ENCODE measurements at places on chromosomes 6 and 20.
A peak's percentile ranks its signal among the peaks of the same experiment; 100 is the strongest.

GRCh38 chr6:3825851-3826581 lies 23.2 kb upstream of the FAM50B start:
- peak; percentile 96 for DNase-seq

DNA sequence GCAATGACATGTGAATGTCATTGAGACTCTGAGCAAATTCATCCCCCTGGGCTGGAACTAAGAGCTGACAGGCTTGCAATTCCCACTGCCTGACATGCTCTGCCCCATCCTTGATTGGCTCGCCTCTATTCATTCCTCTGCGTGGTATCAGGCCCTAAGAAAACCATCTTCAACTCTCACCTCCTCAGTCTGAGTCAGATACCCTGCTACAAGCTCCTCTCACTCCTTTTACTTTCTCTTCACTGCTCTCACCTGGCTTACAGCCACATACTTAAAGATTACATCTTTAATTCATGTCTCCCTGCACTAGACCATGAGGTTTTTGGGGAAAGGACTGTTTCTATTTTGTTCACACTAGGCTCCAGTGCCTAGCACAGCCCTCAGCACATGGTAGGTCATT lies 131.6 kb downstream of the KIF6 start:
- DNase-seq = no peak

GRCh38 chr6:31216208-31216898 lies 45.9 kb upstream of the POU5F1 start:
- DNase-seq = no peak

GRCh38 chr20:43969028-43969447 lies 54.4 kb downstream of the TOX2 start:
- DNase-seq = no peak

- no peak for DNase-seq
These were observed 14.9 kb downstream of the MAN1A1 start for GRCh38 chr6:119334535-119335264.

DNA sequence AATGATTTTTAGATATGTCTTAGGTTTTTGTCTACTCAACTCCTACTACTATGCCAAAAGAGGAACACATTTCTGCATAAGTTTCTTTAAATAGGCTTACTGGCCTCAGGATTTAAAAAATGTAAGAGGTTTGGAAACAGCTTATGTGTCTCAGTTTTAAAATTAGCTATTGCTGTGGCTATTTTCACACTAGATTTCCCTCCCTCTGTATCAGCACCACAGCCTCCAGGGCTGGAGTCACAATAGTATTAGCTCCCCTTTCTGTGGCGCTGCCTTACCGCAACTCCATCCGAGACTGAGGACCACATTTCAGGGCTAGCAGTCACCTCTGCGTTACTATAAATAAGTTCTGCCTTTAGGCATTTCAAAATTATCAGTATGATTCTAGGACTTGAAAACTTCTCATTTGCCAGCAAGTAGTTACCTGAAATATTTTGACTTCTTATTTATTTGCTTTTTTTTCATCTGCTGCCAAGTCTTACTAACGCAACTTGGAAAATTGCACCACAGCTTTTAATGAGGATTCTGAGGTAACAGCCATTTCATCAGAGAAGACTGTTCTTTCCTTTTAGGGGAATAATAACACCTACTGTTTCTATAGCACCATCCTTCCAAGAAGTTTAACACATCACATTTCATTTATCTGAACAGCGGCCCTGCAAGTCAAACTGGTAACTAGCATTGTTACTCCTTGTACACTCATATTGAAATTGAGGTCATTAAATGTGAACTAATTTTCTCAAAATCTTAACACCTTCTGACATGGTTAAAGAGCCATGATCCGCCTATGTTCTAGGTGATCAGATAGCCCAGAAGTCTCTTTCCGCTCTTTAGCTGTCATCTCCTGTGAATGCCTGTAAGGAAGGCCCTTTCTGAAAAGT lies 105.9 kb downstream of the GJA10 start:
- no peak for DNase-seq

DNA sequence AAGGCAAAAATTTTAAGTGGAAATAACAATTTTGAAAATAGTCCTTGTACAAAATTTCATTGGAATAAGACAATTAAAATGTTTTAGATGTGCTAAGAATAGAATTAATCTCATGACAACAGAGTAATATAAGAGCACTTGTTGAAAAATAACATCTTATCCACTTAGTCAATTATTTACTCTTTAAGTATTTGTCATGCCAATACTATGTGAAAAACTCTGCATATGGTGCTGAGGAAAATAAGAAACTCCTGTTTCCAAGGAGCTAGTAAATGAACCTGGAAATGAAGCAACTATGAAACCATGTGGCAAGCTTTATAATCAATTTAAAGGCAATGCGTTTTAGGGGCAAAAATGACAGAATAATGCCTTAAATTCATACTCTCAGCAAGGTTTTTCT lies 42.7 kb upstream of the HCRTR2 start:
- no peak for DNase-seq

DNA sequence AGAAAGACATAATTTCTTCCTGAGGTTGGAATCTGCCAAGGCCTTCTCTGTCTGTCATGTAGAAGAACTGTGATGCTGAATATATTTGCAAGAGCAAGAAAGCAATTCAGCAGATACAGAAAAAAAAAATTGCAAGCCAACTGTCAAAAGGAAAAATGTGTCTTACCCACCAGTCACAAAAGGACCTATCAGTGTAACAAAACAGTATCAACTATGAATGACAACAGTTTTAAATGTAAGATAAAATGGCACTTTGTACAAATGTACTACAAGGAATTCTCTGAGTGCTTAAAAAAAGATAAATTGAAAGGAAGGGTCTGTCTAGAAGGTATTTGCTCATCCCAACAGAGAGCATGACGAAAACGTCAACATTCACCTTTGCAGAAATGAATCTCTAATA lies 185.3 kb upstream of the TFAP2D start:
- no peak for DNase-seq

DNA sequence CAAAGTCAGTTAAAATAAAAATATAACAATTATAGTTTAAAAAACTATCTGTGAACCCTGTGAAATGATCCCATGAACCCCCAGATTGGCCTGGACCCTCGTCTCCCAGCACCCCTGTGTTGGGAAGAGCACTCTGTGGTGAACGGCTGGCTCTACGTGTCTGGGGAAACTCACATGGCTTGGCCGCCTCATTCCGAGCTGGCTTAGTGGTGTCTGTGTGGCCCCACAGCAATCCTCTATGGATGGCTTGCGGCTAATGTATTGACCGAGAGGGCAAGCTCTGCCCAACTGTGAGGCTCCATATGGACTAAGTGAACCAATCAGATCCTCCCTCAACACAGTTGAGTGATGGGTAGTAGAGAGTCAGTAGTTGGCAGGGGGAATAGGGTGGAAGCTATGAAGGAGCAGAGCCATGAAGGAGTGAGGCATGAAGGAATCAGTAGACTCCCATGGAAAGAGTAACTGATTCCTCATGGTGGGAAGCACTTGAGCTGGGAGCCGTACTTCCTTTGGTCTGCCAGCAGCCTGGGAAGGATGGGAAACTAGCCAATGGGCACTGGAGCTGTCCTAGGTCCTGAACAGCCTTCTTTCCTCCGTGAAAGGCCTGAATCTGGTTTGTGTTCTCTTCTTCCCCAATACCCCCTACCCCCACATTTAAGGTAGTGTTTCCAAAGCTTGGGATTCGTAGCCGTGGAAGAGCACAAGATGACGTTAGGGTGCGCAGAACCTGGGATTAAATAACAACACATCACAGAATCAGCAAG lies 21.6 kb upstream of the ZNF831 start:
- peak; percentile 48 for DNase-seq

- DNase-seq = no peak
These were observed 49.2 kb downstream of the MYH7B start for GRCh38 chr20:35004749-35005462.

- DNase-seq = no peak
These were observed 292.8 kb downstream of the CLIC5 start for GRCh38 chr6:45722876-45723275.

- DNase-seq = no peak
These were observed 157.5 kb downstream of the CEBPB start for GRCh38 chr20:50348096-50348495.

DNA sequence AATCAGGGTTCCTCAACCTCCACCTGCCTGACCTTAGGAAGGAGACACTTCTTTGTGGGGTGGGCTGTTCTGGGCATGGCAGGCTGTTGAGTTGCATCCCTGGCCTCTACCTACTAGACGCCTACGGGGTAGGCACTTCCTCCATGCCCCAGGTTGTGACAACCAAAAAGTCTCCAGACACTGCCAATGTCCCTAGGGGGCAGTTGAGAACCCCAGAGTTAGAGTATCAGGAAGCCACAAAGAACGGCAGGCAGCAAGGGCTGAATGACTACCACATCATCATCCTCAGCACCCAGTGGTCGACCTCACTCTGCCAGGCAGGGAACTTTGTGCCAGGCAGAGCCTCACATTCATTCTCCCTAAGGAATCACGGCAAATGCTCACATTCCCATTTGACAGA lies 21.5 kb downstream of the PMEPA1 start:
- no peak for DNase-seq

- DNase-seq = no peak
These were observed 2.1 kb downstream of the CPNE1 start for GRCh38 chr20:35662551-35662950.

GRCh38 chr20:40811660-40812414 lies 122.8 kb upstream of the MAFB start:
- DNase-seq = no peak

DNA sequence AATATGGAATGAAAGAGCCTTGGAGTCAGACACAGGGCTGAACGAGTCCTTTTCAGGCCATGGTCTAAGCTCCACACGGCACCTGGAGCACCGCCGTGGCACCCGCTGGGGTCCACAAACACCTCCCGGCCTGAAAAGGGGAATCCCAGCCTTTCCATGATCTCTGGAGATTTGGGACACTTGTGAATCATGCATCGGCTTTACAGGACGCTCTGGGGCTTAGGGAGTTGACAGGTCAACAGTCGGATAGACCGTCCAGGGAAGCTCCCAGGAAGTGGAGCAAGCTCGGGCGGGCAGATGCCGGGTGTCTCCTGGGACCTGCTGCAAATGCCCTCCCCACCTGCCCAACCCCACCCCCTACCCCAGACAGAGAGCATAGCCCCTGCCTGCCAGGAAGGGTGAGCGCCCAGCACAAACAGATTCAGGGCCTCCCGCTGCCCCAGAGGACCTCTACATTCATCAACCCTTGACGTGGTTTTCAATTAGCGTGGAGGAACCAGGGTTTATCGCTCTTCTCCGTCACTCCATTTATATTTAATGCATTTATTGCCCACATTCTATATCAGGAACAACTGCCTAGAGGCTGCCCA lies 53.6 kb downstream of the YTHDF1 start:
- DNase-seq = no peak

GRCh38 chr6:169452869-169453620 lies 199.4 kb upstream of the THBS2 start:
- no peak for DNase-seq

- no peak for DNase-seq
These were observed 15.7 kb downstream of the HMGN4 start for GRCh38 chr6:26553635-26554446.

DNA sequence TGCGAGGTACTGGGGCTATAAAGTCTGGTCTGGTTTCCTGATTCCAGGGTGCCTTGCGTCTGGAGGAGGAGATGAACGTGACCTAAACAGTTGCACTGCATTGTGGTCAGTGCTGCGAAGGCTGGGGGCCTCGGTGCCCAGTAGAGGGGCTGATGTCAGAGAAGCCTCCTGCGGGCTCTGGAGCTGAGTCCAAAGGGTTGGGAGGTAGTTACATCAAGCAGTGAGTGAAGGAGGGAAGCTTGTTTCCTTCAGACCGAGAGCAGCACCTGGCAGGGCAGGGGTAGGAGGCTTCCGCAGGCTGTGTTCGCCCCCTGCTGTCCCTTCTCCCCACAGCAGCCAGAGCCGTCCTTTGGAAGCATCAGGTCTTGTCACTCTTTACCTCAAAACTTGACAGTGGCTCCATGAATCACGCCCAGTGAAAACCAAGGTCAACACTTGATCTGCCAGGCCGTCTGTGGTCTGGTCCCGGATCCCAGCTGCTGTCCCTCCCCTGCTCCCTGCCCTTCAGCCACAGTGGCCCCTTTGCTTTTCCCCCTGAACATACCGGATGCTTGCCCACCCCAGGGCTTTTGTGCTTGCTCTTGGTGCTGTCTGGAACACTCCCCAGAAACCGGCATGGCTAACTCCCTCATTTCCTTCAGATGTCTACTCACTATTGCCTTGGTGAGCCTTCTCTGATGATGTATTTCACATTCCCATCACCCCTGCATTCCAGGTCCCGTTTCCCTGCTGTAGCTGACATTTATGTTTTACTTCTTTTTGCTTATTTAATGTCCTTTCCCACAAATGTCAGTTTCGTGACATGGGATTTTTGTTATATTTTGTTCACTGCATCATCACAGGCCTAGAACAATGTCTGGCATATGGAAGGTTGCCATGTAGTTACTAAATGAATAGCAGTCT lies 7.0 kb downstream of the DYNLRB1 start:
- DNase-seq = peak; percentile 63

GRCh38 chr6:71391126-71391525 lies 102.5 kb downstream of the OGFRL1 start:
- no peak for DNase-seq

- DNase-seq = no peak
These were observed 9.2 kb downstream of the TUBB2B start for GRCh38 chr6:3218266-3218665.

- no peak for DNase-seq
These were observed 13.5 kb upstream of the SNAI1 start for GRCh38 chr20:49969234-49969633.

DNA sequence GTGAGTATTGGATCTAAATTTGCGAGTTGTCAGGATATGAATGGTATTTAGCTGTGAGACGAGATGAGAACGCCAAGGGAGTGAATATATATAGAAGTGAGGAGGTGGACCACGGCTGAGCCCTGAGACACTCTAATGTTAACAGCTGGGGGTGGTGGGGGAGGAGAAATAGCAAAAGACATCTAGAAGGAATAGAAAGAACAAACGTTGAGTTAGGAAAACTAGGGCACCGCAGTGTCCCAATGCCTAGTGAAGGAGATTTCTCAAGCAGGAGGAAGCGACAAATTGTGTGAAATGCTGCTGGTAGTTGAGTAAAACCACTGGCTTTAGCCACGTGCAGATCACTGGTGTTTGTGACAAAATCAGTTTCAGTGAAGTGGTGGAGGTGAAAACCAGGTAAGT lies 56.9 kb downstream of the CD164 start:
- no peak for DNase-seq

DNA sequence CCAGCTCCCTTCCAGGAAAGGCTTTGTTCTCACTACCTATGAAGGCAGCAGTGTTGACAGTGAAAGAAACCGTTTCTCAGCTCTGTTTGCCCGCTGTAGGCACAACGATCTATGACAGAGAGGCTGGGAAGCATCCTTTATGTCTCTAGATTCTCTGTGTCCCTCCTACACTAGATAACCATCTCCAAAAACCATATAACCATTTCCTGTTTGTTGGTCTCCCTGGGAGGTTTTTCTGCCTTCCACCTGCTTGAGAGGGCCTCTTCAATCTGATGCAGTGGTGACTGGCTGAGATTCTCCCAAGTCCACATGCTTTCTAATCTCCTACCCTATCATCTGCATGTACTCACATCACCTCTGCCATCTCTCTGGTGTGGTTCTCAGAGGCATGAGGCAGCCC lies 32.0 kb upstream of the TMEM217 start:
- no peak for DNase-seq

- DNase-seq = no peak
These were observed 17.5 kb upstream of the TGM6 start for GRCh38 chr20:2363187-2363586.
